Hindlimb muscle (tissue), 1 donor: ENCODE measurements at places on chromosomes 1 and 21.

DNA sequence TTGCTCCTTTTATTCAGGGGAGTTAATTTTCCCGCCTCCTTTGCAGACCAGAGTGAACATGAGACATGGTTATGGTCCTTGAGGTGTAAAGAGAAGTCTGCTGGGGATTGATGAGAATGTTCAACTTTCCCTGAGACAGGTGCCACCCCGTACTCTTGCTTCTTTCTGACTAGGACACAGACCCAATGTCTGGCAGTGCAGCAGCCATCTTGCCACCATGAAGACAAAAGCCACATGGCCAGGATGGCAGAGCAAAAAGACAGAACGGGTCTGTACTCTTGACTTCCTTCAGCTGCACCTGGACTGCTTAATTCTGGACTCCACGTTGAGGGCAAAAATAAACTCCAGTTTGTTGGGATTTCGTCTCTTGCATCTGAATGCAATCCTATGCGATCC, 54.1 kb downstream of the KLHDC7A start:
- DNase-seq: no peak

DNA sequence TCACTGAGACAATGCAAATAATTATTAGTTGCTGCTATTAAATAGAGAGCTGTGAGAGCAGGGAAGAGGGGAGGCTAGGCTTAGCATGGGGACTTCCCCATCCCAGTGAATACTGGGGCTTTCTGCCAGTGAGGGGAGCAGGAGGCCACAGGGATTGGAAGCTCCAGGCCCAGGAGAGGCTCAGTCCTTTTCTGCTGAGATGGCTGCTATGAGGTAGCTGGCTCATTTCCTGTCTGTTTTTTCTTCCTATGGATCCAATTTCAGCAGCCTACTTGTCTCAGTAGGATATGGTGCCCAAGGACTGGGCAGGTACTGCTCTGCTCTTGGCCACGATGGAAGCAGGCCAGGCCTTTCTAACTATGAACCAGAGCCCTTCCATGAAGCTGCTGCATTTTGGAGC, 10.0 kb downstream of the STMN1 start:
- DNase-seq: no peak

DNA sequence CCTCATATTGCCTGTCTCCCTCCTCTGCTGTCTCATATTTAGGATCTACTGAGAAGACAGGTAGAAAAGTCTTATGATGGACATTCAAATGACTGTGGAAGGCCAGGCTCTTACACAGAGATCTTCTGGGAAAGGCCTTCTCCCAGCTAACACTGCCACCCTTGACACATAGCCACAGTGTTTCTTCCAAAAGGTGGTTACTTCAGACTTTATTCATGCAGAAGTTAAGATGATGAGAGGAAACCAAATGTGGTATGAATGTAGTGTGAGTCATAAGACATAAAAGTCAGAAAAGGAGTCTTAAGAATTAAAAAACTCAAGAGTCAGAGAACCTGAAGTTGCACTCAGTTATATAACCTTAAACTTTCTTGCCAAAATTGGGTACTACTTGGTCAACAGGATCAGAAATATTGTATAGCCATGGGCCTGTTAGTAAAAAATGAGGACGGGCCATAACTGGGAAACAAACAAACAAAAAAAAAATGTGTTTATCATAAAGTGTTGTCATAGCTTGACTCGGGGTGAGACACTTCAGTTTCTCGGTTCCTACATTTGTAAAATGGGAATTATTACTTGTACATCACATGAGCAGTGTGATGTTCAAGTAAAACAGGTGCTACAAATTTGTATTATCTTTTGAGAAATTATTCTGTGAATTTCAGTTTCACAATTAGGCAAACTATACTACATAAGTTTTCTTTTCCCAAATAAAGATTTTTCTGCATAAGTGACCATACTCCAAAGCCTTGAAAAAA, 1.2 kb upstream of the DENND1B start:
- DNase-seq: no peak

DNA sequence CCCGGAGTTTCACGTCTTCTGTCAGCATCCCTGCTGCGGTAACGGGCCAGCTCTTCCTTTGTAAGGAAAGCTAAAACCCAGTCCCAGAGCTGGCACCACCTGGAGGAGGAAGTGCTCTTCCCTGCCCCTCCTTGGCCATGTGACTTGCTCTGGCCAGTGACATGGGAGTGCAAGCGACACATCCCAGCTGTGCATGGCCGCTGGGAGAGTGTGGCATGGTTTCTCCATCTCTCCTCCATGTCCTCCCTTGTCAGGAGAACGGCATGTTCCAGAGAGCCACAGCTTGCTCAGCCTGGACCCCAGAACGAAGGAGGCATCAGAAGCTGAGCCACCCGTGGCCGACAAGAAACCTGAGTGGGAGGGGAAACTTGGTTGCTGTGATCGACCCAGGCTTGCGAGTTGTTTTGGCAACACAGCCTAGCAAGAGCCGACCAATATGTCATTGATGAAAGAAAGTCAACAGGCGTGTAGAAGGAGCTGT, 2.7 kb upstream of the PRXL2B start:
- DNase-seq: no peak

- no peak for DNase-seq
Observed at GRCh38 chr1:107538502-107538901, 397.7 kb downstream of the NTNG1 start.
